ENCODE measurements at places on chromosomes 4 and X. TPM values are rescaled to one million over a fixed set of nuclear protein-coding genes. Genes with fewer than 3 reads are reported as not detected.

GRCh38 chr4:116664198-116664597 is 421.2 kb downstream of the TRAM1L1 start:
- DNase-seq = no peak

- DNase-seq = no peak
Measured at GRCh38 chrX:31355206-31355955, 283.5 kb upstream of the FTHL17 start.

- DNase-seq = peak; percentile 25
Measured at GRCh38 chrX:1502853-1503252, 34.1 kb downstream of the P2RY8 start.

- DNase-seq = no peak
Measured at GRCh38 chr4:146852360-146852759, 93.3 kb downstream of the TTC29 start.

DNA sequence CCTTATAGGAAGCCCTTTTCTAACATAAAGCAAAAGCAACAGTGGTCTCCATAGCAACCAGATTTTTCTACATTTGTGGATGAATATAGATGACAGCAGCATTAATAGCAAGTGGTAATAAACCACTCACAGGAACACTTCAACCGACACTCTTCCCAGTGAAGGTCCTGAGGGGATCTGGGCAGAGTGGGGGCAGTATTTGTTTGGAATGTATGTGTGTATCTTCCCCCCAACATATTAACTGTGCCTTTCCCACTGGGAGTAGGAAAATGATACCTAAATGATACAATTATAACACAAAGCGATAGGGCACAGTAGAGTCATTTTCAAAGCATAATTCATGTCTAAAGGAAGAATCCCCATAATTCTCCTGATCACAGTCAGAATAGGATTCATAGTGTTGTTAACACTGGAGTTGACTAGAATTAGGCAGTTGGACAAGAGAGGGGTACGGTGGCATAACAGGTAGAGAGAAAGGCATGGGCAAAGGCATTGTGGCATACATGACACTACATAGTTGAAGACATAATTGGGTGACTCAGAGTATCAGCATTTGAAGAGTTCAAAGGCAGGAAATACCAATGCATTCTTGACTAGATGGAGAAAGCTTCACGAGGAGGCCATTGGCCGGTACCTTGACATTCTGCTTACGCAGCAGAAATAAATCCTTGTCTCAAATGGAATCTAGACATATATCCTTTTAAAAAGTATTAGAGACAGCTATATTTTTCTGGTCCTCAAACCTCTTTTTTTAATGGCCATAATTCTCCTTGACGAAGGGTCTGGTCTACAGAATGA is 15.2 kb downstream of the CAPN6 start:
- DNase-seq = no peak

DNA sequence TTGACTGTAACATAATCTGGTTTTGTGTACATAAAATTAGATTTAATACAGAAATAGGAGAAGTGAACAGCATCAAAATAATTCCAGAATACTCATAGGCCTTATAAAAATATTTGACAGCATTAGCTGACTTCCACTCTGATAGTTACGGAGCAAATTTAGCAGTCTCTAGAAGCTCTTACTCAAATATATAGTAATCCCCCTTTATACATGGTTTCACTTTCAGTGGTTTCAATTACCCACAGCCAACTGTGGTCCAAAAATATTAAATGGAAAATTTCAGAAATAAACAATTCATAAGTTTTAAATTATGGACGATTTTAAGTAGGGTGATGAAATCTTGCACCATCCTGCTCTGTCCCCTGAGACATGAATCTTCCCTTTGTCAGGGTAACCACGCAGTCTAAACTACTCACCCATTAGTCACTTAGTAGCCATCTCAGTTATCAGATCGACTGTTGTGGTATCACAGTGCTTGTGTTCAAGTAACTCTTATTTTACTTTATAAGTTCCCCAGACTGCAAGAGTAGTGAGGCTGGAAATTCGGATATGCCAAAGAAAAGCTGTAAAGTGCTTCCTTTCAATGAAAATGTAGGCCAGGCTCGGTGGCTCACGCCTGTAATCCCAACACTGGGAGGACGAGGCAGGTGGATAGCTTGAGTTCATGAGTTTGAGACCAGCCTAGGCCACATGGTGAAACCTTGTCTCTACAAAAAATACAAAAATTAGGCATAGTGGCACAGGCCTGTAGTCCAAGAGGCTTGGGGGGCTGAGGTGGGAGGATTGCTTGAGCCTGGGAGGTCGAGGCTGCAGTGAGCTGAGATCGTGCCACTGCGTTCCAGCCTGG is 17.2 kb upstream of the RTL9 start:
- DNase-seq = peak; percentile 24

The KLHL4 gene
- total RNA-seq = not detected

The ZNF182 gene
- 9.7 TPM for total RNA-seq

The CBLL2 gene
- not detected for total RNA-seq

The KLHL13 gene
- total RNA-seq = not detected

The BANK1 gene
- not detected for total RNA-seq

The TBC1D8B gene
- 4.5 TPM for total RNA-seq

The ADH6 gene
- total RNA-seq = not detected

All from OCI-LY7 (cell line).